ENCODE measurements at places on chromosomes 5 and 9. TPM values are rescaled to one million over a fixed set of nuclear protein-coding genes. Genes with fewer than 3 reads are reported as not detected.
A peak's percentile ranks its signal among the peaks of the same experiment; 100 is the strongest.

DNA sequence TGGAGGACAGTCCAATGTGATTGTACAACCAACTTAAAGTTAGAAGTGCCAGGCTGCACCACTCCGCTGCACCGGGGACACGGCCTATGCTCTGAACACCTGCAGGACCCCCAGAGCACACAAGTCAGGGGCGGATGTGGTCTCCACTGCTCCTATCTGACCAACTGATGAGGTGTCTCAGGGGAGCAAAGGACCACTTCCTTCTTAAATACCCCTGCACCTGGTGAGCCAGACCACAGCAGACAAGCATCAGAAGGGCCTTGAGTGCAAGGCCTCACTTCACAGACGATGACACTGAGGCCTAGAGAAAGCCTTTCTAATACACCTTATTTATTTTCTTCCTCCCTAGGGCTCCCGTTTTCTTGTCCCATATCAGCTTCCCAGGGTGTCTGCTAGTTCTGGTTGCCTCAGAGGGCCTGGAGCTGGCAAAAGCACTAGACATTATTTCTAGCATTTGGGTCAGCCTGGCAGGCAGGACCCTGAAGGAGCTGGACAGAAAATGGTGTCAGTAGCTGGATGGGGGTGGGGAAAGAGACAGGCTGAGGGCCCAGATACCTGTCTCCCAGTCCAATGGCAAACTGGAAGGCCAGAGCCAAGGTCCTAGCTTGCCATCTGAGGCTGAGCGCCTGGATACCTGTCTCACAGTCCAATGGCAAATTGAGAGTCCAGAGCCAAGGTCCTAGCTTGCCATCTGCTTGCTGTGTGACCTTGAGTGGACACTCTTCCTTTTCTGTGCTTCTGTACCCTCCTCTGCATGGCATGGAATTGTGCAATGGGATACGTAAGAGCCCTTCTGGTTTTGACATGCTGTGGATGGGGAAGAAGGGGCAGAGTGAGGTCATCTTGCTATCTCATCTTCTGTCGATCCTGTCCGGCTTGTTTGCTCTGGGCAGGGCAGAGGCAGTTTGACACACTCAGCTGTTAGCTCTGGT is 9.0 kb downstream of the CCDC69 start:
- DNase-seq: peak; percentile 41

GRCh38 chr5:142507531-142508372 is 178.1 kb downstream of the FGF1 start:
- DNase-seq: no peak

DNA sequence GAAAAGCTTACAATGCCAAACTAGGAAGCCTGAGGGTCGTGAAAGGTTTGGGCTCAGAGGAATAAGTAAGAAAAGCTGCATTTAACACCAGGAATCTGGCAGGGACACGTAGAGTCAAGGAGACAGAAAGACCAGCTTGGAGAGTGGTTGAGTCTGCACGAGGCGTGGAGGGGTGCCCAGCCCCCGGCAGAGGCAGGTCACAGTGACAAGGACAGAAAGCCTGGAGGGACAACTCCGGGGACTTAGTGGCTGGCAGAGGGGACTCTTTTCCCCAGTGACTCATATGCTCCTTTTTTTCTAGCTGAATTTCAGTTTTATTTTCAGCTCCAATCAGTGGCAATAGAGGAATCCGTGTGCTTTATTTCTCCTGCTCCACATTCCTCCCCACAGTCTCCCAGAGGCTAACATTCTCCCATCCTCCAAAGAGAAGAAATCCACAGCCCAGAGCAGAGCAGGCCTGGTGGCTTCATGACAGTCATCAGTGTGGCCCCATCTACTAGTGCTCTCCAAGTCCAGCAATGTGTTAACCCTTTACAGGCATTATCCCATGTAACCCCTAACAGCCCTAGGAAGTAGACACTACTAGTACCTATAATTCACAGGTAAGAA is 80.7 kb downstream of the KCNIP1 start:
- no peak for DNase-seq

DNA sequence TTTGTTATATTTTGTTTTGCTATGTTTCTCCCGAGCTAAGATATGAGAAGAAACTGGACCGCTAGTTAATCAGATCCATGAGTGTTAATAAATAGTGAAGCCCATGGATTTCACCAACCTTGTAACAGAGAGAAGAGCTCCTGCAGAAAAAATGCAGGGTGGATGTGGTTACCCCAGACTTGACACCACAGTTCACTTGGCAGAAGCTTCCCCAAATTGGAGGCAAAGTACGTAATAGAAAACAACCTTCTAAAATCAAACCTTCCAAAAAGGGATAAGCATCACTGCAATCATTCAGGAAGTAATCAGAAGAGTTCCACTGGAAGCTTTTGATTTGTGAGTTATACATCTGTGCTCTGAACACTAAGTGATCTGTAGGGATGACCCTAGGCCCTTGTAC is 267.5 kb downstream of the ACTL7B start:
- no peak for DNase-seq

- no peak for DNase-seq
Observed at GRCh38 chr9:136252846-136253245, 7.2 kb upstream of the QSOX2 start.

DNA sequence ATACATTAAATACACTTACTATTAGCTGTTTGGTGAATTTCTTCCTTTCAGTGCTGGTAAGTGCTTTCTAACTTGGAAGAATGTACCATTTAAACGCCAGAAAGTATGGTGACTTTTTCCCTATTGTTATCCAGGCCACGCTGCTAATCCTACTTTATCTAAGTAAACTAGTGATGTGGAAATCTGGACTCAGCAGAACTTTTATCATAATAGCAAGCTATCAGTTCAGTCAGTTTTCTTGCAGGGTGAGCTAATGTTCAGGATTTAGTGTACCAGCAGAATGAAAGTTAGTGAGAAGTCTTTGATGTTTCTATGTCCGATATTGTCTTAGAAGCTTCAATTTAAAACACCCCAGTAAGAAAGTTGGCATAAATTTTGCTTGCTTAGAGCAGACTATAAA is 72.2 kb downstream of the HSD17B4 start:
- DNase-seq: no peak

DNA sequence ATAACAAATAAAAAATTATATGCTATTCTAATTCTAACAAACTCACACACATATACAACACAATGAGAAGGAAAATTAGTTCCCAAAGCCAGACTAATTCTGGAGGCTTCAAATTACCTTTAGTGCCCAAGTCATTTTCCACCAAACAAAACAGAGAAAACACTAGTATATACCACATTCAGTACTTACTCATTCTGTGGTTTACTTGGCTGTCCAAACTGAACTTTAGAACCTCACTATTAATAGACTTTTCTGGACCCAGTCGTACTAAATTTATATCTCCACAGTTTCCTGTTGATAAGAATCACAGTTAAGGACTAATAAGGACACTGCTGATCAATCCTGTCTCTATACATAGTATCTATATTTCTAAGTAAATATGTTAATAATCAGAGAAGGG is 66.4 kb downstream of the SETX start:
- no peak for DNase-seq

- no peak for DNase-seq
Observed at GRCh38 chr9:104875320-104875719, 52.6 kb downstream of the ABCA1 start.

- no peak for DNase-seq
Observed at GRCh38 chr5:84383816-84384603, 670 bp downstream of the EDIL3 start.

DNA sequence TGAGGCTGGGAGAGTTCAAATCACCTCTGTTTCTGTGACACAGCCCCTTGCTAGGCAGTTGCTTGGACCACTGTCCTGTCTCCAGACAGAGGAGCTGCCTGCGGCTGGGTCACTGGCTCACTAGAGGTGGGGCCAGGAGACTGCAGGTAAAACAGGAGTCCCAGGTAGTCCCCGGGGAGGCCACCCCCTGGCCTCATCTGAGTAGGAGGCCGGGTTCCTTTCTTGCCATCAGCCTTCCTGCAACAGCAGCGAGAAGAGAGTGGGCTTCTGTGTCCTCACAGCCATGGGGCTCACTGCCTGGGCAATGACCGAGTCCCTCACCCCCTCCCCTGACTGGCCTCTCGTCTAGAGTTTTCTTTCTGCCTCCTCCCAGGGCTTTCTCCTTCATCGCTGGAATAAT is 197.5 kb downstream of the CDK5RAP2 start:
- no peak for DNase-seq

GRCh38 chr9:132350861-132351315 is 3.9 kb downstream of the SETX start:
- DNase-seq: no peak

Gene ADAMTS12
- 1.3 TPM for total RNA-seq

Gene MACIR
- total RNA-seq: 2.3 TPM

Gene TMEM203
- 19.4 TPM for total RNA-seq

Gene ORM2
- total RNA-seq: not detected

Gene RNF44
- 8.8 TPM for total RNA-seq

Gene SHOC1
- 5.8 TPM for total RNA-seq

Gene CEL
- 3.8 TPM for total RNA-seq

Gene GABRA6
- not detected for total RNA-seq

Data from esophagus squamous epithelium (tissue), 5 donors.